Suppressor macrophage (primary cell): ENCODE measurements at places on chromosomes 2 and 18.

GRCh38 chr2:241312082-241312481 is 3.4 kb downstream of the HDLBP start:
- no peak for DNase-seq

- DNase-seq: no peak
Measured at GRCh38 chr2:47818777-47819176, 35.8 kb downstream of the MSH6 start.

- peak; percentile 8 for DNase-seq
Measured at GRCh38 chr18:79574938-79575525, 104.6 kb upstream of the CTDP1 start.

DNA sequence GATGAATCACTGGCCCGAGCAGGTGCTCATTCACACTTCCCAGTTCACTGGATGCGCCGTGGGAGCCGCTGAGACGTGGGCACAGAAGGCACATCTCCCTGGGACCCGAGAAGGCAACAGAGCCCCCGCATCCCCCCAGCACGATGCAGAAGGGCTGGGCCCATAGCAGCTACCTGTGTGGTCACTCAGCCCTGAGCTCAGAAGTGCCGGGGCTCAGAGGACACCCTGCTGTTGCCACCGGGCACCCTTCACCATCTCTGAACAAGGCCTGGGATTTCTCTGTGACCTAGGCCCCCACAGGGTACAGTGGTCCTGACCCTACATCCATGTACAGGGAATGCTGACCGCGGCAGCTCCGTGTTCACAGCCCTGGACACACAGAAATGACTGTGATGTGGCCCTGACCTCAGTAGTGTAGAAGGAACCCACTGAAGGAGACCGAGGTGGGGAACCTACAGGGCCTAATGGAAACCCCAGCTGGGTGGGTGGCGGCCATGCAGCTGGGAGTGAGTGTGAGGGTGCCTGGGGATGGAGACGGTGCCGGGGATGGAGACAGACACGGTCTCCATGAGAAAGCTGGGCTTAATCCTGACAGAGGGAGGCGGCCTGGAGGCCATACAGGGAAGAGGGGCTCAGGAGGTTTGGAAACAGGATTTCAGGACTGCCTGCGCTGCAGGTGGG is 111.9 kb upstream of the OTOS start:
- no peak for DNase-seq

DNA sequence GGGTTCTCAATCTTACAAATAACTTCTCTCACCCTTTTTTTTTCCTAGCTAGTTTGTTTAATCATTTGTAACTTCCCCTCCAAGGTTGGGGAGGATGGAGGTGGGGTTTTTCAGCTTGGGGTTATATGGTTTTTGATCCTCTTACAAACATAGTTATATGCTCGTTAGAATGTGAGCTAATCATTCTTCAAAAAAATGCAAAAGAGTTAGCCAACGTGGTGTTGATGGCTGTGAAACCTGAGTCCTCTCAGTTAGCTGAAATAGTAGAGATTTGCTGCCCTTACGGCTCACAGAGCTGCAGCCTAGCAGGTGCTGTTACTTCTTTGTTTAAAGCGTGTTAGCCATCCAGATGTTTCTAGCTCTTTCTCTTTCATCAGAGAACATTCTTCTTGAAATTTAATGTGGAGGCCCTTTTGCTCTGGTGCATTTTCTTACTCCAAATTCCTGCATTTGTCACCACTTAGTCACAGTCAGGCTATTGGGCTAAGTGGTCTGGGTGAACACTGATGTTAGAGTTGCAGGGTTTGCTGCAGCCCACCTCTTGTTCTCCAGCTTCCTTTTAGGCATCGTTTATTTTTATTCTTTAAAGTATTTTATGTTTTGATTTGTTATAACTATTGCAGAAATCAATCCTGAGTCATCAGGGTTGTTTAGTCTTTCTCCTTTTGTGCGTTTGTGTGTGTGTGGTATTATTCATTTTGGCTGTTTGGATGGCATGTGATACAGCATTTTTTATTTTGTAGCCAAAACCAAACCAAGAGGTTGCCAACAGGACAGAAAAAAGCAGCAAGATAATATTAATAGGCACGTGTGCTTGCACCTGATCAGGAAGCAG is 41.1 kb downstream of the LIMS1 start:
- no peak for DNase-seq
